Stimulated activated CD4-positive, alpha-beta T cell treated with anti-CD3 and anti-CD28 coated beads, Interleukin-15, amount 100 ng/mL, for 1 hour (primary cell): ENCODE measurements at places on chromosomes 3 and 15.

- no peak for DNase-seq
These were observed 366.8 kb downstream of the EDEM1 start for GRCh38 chr3:5554245-5554747.

DNA sequence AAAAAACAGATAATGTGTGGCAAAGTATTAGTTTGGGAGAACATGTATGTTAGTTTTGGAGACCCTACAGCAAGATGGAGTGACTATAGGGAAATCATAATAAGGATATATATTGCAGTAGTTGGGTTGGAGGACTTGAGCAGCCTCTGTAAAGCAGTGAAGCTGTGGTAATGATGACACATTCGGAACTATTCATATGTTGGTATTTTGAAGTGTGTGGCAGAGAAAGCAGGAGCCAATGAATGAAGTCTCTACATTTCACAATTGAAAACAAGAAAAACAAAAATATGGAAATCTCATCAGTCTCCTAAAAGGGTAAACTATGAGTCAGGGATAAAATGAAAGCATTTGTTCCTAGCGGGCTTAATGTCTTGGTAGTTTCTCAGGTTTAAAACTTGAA, 645.9 kb downstream of the OTOL1 start:
- DNase-seq, result no peak

DNA sequence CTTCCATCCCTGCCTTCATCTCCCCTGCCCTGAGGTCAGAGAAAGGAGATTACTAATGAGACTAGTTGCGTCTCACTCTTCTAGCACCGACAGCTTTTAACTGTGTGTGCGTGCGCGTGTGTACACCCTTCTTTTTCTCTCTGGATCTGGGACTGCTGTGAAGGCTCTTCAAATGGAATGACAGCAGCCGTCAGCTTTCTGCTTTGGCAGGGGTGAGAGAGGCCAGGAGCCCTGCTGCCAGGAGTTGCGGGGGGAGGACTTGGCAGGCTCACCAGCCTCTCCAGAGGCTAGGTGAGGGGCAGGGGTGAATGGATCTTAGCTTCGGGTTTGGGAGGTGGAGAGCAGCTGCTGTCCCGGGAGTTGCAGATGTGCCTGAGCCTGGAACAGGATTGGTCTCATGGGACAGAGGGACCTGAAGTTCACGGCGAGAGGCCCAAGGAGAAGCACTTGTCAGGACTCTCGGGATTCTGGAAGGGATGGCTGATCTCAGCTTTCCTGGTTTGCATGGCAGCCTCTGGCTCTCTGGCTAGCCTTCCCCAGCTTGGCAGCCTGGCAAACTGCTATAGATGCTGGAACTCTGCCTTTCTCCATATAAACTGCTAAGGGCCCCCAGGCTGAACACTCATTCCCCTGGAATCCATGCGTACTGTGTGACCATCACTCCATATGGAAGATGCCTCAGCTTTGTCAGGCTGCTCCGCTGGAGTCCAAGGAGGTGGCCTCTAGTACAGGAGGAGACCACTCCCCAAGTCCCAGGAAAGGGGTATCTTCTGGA, 16.6 kb downstream of the TEX264 start:
- no peak for DNase-seq

- no peak for DNase-seq
These were observed 43.9 kb downstream of the PPCDC start for GRCh38 chr15:75067123-75067830.

- no peak for DNase-seq
These were observed 25.0 kb downstream of the PIF1 start for GRCh38 chr15:64800476-64800875.

DNA sequence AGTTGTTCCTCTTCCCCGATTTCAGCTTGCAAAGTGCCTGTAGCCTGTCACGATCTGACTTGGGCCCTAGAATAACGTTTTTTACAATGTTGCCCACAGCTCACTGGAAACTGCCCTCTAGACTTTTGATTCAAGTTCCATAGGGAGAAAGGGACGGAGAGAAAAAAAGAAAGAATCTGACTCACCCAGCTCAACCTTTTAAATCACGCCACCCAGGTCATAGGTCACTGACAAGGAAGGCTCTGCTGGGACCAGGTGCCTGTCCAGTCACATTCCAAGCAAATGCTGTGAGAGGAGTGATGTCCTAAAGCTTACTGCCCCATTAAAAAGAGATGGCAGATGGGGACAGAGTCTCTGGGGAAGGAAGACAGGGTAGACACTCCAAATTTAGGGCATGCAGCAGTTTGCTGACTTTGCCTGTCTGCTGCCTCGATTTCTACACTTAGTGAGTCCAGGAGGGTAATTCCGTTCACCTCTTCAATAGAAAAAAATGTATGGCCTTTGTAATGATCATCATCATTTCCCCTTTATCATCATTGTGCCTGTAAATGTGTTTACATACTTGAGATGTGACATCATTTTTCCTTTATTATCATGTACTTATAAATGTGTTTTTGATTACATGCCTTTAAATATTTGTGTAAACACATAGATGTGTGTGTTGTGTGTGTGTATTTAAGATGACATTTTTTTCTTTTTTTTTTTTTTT, 8.4 kb upstream of the MYO1E start:
- DNase-seq, result no peak

GRCh38 chr3:48405343-48405881, 24.5 kb downstream of the PLXNB1 start:
- DNase-seq, result no peak

DNA sequence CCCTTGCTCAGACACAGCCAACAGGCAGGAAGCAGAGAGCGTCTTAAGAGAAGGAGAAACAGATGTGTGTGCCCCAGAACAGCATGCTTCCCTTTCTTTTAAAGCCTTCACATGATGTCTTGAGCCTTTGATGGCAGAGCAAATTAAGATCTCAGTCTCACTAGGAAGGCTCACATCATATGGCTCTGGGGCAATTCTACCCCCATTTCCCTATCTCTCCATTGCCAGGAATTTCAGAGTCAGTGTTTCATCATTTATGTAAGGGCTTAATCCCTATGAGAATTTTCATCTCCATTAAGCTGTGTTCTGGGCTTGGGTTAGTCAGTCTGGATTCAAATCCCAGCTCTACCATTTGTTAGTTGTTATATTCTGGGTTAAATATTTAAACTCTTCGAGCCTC, 41.4 kb upstream of the GLCE start:
- no peak for DNase-seq

- no peak for DNase-seq
These were observed 139.1 kb downstream of the SAMMSON start for GRCh38 chr3:70138606-70139005.

DNA sequence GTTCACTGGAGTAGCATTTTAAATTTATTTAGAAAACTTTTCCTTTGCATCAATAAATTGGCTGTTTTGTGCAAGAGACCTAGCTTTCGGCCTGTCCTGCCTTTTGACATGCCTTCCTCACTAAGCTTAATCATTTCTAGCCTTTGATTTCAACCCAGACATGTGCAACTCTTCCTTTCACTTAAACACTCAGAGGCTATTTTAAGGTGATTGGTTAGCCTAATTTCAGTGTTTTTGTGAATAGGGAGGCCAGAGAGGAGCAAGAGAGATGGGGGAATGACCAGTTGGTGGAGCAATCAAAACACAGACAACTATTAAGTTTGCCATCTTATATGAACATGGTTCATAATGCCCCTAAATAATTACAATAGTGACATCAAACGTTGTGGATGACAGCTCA, 333.4 kb downstream of the SLC9A9 start:
- DNase-seq, result no peak

DNA sequence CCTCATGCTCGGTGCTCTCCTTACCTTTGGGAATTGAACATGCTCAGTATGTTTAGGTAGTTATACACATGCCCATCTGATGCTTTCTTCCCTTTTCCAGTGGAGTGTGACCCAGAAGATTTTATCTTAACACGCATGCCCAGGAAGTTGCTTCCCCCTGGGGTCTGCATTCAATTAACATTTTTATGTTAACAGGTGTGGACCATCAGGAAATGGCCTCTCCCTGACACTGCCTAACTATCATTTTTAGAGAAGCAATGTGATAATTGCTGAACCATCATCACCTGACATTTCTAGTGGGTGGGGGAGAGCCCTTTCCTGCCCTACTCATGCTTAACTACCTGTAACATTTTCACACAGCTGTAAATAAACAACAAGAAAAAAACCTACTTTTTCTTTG, 55.1 kb upstream of the TGFBR2 start:
- DNase-seq, result no peak

GRCh38 chr3:67349551-67350174, 304.7 kb downstream of the SUCLG2 start:
- DNase-seq, result no peak
